Karpas-422 (cell line): ENCODE measurements at places on chromosomes 12 and 14.

DNA sequence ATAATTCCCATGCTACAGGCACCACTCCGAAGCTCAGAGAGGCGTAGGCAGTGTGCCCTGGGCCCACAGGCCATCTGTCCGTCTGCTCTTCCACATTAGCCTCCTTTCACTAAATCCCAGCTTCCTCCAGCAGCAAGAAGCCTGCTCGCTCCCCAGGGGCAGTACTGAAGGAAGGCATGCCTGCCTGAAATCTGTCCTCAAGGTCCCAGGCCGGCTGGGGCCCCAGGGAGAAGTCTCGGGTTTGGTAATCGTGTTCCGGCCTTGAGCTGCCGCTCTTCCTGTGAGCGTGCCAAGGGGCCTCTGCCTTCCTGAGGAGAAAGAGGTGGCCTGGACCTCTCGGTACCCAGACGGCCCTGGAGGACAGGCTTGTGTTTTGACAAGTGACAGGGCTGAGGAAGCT is 15.2 kb upstream of the DLK1 start:
- no peak for DNase-seq

DNA sequence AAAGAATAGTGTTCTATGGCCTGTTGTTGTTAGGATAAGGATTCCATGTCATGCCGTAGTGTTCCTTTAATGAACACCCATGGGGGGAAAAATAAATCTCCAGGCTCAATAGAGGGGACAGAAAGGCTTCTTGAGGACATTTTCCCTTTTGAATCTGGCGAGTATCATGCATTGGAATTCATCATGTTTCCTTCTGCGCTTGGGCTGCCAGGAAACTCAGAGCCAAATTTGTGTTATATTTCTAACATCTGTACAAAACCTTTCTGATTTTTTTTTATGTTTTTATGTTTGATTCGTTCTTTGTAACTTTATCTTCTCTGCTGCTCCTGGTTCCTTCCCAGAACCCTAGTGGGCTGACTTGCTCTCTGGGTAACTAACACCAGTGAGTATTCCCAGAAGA is 1163.3 kb downstream of the VRK1 start:
- DNase-seq: no peak

GRCh38 chr12:88973998-88974397 is 378.3 kb downstream of the DUSP6 start:
- no peak for DNase-seq

DNA sequence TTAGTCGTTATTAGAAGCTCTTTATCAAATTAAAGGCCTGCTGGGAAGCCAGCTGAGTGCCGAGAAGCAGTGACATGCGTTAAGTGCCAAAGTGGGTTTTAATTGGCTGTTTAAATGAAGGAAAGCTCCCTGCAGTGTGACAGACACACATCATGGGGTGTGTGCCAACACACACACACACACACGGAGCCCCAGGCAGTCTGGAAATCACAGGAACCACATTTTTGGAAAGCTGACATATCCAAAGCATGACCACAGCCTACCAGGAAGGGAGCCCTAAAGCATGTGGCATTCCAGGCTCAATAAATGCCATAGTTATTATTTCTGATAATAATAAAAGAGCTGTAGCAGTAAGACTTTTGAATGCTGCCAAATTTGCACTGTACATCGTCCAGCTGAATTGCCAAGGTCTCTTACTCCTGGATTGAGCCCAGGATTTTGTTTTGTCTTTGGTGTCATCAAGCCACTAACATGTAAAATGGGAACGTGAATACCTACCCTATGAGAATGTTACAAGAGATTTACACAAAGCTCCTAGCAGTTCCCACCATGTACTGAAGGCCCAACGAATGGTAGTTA is 135.1 kb downstream of the TMEM30B start:
- no peak for DNase-seq

DNA sequence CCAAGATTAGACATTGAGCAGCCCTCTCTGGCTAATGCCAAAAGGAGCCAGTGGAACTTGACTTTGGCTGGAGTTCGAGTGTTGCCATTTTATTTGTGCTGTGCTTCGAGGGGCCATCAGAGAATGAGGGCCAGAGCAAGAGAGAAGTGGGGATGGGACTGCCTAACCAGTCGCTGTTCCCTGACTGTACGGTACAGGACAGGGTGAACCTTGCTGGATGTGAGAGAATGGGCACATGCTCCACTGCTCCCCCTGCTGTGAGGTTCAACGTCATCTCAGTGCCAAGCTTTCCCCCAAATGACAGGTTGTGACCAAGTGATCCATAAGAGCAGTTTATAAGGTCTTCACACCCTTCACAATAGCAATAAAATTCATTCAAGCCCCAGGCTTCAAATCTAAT is 55.1 kb upstream of the BCL11B start:
- DNase-seq: peak; percentile 57

DNA sequence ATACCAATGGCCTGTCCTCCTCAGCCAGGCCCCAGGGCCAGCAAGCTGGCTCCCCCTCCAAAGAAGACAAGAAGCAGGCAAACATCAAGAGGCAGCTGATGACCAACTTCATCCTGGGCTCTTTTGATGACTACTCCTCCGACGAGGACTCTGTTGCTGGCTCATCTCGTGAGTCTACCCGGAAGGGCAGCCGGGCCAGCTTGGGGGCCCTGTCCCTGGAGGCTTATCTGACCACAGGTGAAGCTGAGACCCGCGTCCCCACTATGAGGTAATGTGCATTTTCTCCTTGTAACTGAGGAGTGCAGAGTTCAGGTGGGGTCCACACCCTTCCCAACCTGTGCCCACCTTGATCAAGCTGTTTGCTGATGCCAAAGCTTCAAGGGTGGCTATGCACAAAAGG is 23.4 kb downstream of the ACACB start:
- DNase-seq: no peak

- no peak for DNase-seq
These were observed 6.6 kb upstream of the SMIM10L1 start for GRCh38 chr12:11164384-11164783.

DNA sequence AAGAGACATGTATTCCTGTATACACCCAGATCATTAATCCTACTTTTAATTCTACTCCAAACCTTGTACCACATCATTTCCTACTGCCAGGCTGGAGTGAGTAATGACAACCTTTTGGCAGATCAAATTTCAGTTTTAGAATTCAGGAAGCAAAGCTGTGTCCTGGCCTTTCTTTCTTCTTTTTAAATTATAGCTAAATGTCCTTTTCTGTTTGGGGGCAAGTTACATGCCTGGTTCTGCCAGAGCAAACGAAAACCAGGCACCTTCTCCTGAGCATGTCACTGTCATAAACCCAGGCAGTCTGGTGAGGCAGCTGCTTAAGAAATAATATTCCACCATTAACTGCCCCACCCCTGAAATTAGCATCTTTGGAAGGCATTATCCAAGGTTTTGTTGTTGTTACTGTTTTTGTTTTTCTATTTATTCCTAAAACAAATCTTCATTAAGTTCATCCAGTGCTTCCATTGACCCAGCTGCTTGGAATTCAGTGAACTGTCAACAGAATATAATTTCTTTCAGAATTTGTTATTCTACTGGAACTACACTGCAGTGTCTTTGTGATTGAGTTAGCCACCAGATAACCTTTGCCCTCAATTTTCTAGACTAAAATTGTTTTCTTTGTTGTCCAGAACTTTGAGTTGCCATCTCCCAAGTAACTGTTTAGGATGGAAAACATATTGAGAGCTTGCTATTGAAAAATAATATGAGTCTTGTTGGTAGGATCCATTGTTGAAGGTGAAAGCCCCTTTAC is 33.2 kb downstream of the SAMD4A start:
- DNase-seq: no peak

DNA sequence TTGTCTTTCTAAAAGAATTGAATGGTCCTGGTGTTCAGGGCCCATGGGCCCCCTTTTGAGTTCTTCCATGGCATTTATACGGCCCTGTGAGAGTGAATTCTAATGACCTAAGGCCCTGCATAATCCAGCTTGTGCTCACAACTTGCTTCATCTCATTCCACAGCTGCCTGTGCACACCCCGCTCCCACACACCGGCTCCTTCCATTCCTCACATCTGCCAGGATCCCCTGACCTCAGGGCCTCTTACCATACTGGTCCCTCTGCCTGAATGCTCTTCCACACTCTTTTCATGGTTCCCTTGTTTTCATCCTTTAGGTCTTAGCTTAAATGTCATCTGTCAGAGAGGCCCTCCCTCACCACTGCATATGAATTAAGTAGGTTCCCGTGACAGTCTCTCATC is 49.5 kb upstream of the EGLN3 start:
- no peak for DNase-seq

- DNase-seq: no peak
These were observed 139.5 kb downstream of the SMOC1 start for GRCh38 chr14:70018713-70019211.

DNA sequence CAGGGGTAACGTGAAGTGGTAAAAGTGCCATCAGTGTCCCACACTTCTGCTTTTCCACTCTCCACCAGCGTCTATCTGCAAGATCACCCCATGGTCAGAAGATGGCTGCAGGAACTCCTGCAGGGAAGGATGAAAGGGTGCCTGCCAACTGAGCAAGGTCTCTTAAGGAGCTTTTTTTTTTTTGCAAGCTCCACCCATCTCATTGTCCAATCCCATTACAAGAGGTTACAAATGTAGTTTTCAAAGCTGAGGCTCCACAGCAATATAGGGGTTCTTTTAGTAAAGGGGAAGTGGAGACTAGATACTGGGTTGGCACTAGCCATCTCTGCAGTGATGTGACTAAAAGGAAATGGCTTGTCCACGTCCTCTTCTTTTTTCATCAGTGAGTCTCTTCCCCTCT is 5.9 kb upstream of the BHLHE41 start:
- DNase-seq: peak; percentile 84

DNA sequence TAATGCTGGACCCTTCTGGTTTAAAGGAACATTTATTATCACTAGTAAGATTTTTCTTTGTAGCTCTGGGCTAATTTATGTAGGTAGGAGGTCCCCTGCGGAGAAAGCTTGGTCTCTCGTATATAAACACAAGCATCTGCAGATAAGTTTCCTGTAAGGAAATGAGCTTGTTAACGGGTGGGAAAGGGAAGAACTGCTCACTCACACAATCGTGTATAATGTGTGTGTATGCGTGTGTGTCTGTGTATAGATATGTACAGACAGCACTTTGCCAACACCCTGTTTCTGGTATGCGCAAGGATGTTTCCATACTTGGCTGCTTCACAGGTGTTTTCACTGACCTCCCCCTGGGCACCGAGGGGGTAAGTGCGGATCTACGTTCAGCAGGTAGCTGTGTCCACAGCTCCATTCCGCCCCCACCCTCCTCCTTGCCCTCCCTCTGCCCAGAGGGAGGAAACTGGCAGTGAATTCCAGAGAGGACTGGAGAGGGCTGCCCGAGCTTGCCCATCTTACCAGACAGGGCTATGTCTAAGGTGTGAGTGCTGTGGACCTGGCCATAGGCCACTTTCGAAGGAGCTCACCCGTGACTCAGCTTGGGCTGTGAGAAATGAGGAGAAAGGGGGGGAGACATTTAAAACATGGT is 65.2 kb downstream of the NINJ2 start:
- DNase-seq: no peak
